Stimulated activated CD4-positive, alpha-beta T cell treated with anti-CD3 and anti-CD28 coated beads, Interleukin-1b, Interleukin-23, amount 100 ng/mL, for 1 hour (primary cell): ENCODE measurements at places on chromosomes 3 and 15.

DNA sequence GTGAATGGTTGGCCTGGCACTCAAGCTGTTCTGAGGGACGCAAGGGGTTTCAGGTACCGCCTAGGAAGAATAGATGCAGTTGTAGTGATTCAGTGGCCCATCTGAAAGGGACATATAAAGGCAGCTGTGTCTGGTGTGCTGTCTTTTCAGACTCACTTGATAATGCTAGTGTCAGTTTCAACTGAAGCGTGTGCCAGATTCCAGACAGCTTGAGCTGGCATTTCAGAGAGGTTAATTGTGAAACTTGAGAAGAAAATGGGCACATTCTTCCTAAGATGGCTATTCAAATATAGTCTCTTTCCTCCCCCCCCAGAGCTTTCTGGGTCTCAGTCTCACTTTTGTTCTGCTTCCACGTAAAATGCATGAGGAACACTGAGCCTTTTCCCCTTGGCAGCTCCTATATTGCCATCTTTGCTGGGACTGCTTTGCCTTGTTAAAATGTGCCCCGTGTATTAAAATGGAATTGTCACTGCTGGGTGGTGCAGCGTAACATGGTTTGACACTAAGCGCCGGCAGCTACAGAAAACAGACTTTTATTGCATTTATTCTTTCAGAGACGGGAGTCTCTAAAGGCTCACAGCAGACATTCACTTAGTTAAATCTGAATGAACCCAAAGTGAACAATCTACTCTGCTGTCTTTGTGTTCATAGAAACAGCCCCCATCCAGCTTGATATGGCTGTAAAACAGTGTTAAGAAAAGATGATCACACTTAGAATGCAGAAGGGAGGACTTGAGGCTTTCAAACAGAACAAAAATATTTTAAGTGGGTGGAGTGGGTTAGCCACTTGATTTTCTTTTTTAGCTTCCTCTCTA lies 478.7 kb downstream of the RBMS3 start:
- DNase-seq, result no peak

DNA sequence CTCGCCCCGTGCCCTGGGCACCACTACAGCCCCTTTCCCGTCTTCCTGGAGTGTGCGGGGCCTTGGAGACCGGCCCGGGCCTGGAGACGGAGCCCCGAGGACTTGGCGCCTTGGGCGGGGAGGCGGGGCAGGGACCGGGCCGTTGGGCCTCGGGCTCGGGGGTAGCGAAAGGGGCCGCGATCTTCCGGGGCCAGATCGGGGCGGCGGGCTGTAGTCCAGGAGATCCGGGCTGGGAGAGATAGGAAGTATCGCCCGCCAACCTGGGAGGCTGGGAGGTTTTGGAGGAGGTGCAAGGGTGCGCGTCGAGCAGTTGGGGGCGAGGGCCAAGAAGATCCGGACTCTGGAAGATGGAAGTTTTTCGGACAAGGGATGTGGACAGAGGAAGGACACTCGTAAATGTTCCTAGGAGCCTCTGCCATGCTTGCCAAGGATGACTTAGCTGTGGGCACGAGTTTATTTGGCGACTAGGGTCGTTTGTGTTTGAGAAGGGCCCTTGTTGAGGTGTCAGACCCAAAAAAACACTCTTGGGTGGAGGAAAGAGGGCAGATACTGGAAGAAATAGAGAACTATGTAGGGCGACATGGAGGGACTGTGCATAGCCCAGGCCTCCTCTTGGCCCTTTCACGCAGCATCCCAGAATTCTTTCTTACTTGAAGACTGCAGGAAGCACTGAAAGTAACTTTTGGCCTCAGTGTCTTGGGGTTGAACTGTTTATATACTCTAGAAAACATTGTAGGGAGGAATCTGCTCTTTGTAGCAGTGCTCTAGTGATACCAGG lies 712 bp downstream of the RTF1 start:
- DNase-seq, result no peak

DNA sequence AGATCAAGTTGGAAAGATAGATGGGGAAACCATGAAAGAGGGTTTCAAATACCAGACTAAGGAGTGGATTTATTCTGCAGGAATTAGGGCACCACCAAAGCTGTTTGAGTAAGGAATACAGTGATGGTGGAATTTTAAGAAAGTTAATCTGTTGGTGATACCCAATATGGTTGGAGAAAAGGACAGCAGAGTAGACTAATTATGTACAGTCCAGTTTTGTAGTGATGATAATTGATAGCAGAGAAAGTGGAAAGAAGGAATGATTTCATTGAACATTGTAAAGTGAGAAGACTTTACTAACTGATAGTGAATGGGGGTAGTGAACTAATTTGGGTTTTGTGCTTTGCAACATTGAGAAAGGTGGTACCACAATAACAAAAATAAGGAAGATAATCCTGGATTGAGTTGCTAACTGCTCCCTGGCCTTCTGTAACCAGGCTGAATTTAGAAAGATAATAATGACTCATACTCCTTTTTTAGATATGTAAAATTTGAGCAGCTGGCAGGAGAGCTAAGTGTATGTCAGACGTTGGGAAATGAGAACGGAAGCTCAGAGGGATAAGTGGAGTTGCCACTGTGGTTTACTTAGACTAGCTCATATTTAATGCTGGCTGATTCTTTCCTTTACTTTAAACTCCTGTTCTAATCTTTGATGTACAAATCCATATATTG lies 16.9 kb downstream of the TCAIM start:
- no peak for DNase-seq

DNA sequence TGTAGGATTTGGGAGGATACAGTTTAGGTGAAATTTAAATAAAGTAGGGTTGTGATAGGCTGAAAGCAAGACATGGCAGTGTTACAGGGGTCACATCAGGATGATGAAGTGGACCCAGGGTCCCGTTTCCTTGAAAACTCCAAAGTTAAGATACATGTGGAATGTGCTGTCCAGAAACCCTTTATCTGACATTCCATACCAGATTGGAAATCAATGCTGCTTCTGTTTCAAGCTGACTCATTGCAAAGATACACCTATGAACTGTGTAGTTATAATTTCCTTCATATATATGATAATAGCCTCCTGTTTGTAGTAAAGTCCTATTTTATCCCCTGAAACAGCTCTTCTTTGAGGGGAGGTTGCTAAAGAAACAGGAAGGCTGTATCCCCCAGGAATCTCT lies 71.0 kb upstream of the NR2E3 start:
- no peak for DNase-seq

DNA sequence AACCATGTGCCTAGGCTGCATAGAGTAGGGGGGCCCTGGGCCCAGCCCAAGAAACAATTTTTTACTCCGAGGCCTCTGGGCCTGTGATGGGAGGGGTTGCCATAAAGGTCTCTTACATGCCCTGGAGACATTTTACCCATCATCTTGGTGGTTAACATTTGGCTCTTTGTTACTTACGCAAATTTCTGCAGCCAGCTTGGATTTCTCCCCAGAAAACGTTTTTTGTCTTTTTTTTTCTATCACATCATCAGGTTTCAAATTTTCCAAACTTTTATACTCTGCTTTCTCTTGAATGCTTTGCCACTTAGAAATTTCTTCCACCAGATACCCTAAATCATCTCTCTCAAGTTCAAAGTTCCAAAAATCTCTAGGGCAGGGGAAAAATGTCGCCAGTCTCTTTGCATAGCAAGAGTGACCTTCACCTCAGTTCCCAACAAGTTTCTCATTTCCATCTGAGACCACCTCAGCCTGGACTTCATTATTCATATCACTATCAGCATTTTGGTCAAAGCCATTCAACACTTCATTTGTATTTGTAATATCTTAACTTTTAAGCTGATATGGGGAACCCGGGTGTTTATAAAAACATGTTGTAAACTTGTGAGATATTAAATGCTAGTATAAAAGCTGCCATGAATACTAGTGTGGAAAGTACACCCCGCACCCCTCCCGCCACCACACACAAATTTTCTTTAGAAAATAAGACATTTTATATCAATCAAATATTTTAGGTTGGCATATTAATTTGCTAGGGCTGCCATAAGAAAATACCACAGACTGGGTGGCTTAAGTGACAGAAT lies 56.0 kb upstream of the PLSCR4 start:
- no peak for DNase-seq

GRCh38 chr15:87609894-87610293 lies 646.6 kb downstream of the NTRK3 start:
- no peak for DNase-seq

GRCh38 chr3:156174229-156174847 lies 54.0 kb downstream of the KCNAB1 start:
- DNase-seq, result no peak

GRCh38 chr3:157398598-157398997 lies 38.1 kb upstream of the PTX3 start:
- DNase-seq, result no peak

- DNase-seq, result no peak
These were observed 2.6 kb upstream of the MDFIC2 start for GRCh38 chr3:70315021-70315420.

DNA sequence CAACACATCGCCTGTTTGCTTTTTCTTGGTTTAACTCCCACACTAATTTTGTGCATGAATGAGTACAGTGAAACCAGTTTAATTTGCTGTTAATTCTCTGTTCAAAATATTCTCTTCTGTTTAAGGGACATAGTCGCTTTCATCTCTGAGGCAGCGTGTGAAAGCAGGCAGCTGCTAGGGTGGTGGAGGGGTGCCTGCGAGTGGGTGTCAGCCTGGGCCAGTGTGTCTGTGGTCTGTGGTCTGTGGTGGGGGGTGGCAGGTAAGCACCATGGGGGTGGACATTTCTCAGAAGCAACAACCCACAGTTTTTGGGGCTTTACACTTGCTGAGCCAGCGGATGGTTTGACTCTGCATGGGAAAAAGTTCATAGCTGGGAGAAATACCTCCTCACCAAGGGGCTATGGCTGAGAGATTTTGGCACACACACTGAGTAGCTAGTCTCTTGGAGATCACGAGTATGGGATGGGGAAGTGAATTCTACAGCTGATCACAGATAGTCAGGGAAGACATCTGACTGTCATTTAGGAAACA lies 109.2 kb downstream of the EPHB1 start:
- DNase-seq, result no peak

GRCh38 chr15:99692825-99693224 lies 40.4 kb downstream of the LYSMD4 start:
- DNase-seq, result no peak

GRCh38 chr3:126292318-126293070 lies 64.7 kb downstream of the KLF15 start:
- DNase-seq, result no peak

DNA sequence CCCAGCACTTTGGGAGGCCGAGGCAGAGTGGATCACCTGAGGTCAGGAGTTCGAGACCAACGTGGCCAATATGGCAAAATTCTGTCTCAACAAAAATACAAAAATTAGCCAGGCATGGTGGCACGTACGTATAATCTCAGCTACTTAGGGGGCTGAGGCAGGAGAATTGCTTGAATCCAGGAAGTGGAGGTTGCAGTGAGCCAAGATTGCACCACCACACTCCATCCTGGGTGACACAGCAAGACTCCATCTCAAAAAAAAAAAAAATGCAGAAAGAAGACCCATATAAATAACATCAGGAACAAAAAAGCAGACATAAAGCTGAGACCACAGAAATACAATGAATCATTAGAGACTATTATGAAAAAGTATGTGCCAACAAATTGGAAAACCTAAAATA lies 235.2 kb upstream of the VEPH1 start:
- DNase-seq, result no peak

DNA sequence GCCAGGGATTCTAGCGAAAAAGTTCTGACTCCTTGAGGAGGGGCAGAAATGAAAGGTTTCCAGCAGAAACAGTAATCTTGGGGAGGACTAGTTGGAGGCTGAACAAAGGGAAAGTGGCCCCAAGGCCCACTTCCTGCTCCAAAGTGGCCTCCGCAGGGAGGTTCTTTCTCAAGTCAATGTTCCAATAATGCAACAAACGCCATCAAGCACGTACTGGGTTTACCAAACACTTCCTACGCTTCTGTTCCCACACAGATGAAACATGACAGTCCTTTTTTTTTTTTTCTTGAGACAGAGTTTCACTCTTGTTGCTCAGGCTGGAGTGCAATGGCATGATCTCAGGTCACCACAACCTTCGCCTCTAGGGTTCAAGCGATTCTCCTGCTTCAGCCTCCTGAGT lies 9.6 kb upstream of the RCCD1 start:
- no peak for DNase-seq

DNA sequence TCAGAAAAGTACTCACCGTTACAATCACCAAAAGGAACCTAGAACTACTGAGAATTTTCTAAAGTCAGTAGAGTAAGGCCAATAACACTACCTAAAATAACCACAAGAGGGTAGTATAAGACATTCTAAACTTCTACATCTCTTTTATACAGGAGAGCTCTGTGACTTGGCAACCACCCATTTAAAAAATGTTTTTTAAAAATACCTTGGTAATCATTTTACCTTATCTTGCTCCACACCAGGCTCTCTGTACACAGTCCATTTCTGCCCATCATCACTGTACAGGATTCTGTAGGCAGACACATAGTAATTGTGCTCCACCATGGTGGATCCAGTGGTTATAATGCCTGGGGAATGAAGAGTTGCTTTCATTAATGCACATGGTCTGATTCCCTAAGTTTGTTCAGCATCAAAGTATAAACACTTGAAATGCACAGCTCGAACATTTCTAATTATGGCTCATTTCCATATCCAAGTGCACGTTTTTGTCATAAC lies 54.5 kb downstream of the ST3GAL6 start:
- DNase-seq, result no peak

- DNase-seq, result no peak
These were observed 15.1 kb upstream of the CBLB start for GRCh38 chr3:105883798-105884377.

- DNase-seq, result no peak
These were observed 588.8 kb downstream of the MAGI1 start for GRCh38 chr3:65449841-65450428.

- no peak for DNase-seq
These were observed 101.3 kb downstream of the DPH6 start for GRCh38 chr15:35444557-35445204.

DNA sequence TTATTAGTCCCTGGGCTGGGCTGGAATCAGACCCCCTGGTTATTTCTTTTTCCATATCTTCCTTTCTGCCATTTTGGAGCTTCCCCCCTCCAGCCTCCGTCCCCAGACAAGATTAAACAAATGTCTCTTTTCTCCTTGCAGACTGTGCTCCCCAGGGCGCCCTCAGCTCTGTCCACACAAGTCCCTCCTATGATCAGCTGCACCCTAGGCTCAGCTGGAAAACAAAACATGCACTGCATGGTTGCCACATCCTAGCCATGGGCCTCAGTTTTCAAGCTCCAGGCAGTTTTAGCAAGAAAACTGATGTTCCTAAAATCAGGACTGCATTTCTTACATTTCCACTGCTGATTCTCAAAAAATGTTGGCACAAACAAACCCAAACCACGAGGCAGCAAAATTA lies 23.5 kb upstream of the RFTN1 start:
- no peak for DNase-seq

DNA sequence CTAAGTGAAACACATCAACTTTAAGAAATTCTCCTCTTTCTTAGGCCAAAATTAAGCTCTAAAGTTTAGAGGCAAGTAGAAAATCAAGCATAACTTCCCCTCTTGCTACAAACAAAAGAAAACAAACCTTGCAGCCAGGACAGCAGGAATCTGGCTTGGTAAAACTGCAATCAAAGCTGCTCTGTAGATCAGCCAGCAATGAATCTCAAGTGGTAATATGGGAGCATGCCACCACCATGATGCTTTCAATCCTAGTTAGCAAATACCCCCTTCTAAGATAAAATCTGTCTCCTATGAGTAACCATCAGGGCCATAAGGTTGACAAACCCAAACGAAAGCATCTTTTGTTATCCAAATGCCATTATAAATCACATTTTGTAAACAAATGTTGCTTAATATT lies 208.3 kb upstream of the PLSCR5 start:
- DNase-seq, result no peak

- no peak for DNase-seq
These were observed 352.8 kb downstream of the LRTM1 start for GRCh38 chr3:54574906-54575617.

- no peak for DNase-seq
These were observed 50.5 kb downstream of the SUCNR1 start for GRCh38 chr3:151923901-151924300.

- DNase-seq, result no peak
These were observed 166.7 kb downstream of the CTNNB1 start for GRCh38 chr3:41365973-41366372.
